LHCN-M2 (cell line): ENCODE measurements at places on chromosomes 12 and 14. TPM values are rescaled to one million over a fixed set of nuclear protein-coding genes. Genes with fewer than 3 reads are reported as not detected.

SYCP3 gene
- total RNA-seq = 0.34 TPM in 1 of 2 replicates, not detected in the other

LALBA gene
- not detected in 2 replicates for total RNA-seq

RNU4-1 gene
- total RNA-seq = under 0.01 TPM in 1 of 2 replicates, not detected in the other

DIO3 gene
- total RNA-seq = not detected in 2 replicates

COL2A1 gene
- not detected in 2 replicates for total RNA-seq

GRCh38 chr12:69345742-69346141 lies 2.4 kb upstream of the LYZ start:
- no peak for DNase-seq

DNA sequence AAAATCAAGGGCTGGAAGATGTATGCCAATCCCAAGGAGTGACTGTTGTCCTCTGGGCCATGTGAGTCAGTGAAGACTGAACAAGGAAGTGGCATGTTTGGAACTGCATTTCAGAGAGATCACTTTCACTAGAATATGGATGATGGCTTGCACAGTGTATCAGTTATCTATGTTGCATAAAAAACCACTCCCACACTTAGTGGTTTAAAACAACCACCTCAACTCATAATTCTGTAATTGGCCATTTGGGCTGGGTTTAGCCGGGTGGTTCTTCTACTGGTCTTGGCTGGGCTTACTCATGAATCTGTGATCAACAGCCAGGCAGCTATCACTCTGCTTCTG lies 15.4 kb downstream of the BDKRB1 start:
- DNase-seq = no peak

GRCh38 chr12:44286336-44286735 lies 450.5 kb downstream of the TMEM117 start:
- DNase-seq = peak; percentile 63

- no peak for DNase-seq
Observed at GRCh38 chr12:1473418-1473817, 121.0 kb downstream of the FBXL14 start.

- DNase-seq = peak; percentile 59
Observed at GRCh38 chr12:53499266-53500141, at the start of gene MAP3K12. TSS of gene MAP3K12 (minus strand) at chr12:53499458. CDS start at chr12:53487391, 12,067 bp downstream.

GRCh38 chr14:105882626-105883025 lies 356.2 kb downstream of the TMEM121 start:
- DNase-seq = no peak

- no peak for DNase-seq
Observed at GRCh38 chr12:127716166-127716565, 550.8 kb upstream of the TMEM132C start.
